ENCODE measurements at places on chromosomes 3 and 15.

DNA sequence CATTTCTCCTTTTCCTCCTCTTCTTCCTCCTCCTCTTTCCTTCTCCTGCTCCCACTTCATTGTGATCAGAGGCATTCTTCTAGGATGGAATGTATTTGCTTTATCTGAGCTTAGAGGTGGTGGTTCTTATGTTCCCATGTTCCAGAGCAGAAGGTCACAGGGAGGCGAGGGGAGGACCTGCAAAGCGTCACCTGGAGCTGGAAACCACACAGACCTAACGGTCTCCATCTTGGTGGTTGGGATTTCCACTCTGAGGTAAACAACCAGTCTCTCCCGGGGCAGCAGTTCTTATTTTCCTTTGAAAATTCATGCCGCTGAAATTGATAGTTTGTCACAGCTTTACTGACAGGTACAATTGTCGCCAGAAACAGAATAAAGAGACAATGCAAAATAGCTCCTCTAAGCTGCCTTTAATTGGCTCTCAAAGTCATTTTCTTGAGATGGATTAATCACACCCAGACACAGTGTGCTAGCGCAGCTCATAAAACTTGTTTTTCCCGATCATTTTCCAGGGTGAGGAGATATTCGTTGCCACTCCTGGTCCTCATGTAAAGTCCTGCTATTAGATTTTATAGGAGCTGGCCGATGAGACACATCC is 16.9 kb upstream of the AGBL1 start:
- no peak for DNase-seq

- no peak for DNase-seq
Measured at GRCh38 chr15:47801522-47801921, 84.2 kb downstream of the SEMA6D start.

DNA sequence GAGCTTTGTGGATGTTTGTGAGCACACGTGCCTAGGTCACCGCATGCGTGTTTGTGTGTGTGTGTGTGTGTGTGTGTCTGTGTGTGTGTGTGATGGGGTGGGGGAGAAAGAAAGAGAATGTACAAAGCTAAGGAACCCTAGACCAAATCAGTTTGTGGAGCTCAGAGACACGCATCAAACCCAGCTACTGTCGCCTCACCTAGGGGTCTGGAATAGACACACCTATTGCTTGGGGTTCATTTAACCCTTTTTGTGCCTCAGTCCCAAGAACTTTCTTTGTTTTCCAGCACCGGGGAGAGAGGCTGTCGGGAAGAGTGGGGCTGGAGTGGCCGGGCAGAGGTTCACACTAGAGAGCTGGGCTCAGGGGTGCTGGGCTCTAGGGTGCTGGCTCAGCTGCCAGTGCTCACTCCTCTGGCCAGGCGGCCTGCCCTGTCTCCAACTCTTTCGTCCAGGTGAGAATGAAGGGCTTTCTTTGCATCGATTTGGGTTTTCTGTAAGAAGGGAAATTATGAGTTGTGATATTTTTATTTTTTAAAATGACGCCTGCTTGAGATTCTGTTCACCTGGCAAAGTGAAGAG is 221.6 kb downstream of the MEIS2 start:
- DNase-seq = no peak

DNA sequence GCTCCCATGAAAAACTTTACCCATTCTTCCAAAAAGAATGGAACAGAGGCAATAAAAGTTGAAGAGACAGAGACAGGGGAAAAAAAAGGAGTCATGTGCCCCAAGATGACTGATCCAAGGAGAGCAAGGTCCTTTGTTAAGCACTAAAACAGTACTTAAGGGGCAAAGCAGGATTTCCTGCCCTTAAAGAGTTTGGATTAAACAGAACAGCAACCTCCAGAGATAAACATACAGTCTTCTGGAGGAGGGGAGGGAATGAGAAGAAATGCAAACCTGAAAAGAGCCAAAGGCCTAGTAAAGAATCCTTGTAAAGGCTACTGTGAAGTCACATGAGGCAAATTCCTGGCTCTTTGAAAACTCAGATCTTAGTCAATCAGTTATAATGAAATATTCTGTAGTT is 38.2 kb downstream of the SHQ1 start:
- no peak for DNase-seq

DNA sequence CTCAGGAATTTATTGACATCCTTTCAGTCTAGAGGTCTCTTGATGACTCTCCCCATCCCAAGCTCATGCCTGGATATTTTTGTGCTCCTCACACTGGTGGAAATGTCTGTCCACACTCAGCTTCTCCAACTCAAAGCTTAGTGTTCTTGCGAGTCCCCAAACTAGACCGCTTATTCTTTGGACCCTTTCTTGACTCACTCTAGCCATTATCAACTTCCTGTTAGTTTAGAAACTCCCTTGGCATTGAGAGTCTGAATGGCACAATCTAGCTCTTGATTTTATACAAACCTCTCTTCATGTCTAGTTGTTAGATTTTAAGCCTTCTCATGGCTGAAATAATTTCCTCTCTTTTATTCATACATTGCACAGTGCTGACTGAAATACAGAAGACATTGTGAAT is 19.6 kb downstream of the TIGIT start:
- no peak for DNase-seq

DNA sequence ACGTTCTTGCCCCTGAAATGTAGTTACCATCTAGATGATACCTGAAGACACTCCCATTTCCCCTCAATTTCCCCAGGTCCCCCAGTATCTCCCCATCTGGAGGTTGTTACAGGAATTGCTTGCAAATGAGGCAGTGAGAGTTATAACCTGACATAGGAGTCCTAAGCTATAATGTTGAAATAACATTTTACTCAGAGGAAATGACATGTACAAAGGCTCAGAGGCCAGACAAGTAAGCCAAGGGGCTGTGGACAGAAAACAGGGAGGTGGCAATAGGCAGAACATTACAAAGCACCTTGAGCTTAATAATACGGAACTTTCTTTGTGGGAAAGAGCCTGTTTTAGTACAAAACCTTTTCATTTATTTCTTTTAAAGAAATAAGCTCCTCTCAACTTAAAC is 171.9 kb downstream of the FRMD5 start:
- DNase-seq = no peak

DNA sequence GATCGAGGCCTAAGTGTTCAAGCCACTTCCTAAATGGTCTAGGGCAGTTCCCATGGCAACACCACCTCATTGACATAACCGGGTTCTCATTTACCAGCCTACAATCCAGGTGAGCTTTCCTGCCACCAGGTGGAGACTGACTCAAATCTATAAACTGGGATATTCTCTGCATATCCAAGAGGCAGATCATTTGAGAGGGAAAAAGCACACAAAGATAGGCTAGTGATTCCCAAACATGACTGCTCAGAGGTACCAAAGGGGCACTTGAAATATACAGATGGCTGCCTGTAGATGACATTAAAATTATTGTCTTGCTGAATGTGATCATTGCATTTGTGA is 141.3 kb upstream of the PROK2 start:
- DNase-seq = no peak

DNA sequence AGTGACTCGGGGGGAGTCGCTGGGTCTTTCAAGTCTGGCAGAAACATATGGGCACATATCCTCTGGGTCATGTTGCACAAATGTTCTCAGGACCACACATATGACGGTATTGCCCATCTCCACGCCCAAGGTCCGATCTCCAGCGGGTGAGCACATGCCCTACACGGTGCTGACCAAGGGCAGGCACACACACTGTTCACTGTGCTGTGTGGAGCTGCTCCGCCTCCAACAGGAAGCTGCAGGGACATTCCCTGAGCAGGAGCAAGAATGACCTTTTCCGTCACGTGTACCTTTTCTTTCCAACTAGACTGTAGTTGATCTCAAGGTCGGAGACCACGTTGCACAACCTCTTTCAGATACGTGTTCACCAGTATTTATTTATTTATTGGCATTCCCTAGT is 41.7 kb upstream of the B3GNT5 start:
- DNase-seq = no peak

DNA sequence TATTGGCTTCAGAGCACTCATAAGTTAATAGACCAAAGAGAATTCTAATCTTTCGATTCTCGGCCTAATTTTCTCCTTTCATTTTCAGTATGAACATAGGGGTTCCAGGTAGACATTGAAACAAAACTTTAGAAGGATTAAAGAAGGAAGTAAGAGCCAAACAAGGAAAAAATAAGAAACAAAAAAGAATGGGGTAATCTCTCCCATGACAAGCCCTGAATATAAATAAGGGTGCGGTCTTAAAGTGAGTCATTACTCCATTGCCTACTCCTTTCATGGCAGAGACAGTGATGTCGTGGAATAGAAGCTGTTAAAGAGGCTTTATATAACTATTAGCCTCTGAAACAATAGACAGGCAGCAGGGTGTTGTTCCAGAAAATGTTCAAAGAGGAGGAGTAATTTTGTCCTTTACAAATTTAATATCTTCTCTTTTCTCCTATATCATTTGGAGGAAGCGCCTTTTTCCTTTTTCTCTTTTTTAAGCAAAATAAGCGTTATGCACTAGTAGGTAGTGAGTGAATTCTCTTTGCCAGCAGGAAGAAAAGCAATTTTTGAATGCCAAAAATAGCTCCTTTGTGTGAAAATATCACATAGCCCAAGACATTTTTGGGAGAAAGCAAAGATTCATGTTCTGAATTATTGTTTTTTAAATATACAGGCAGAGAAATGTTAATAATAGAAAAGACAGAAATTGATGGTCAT is 607.9 kb upstream of the KCNMB2 start:
- DNase-seq = no peak

GRCh38 chr15:55824857-55825613 is 82.1 kb upstream of the PRTG start:
- no peak for DNase-seq

DNA sequence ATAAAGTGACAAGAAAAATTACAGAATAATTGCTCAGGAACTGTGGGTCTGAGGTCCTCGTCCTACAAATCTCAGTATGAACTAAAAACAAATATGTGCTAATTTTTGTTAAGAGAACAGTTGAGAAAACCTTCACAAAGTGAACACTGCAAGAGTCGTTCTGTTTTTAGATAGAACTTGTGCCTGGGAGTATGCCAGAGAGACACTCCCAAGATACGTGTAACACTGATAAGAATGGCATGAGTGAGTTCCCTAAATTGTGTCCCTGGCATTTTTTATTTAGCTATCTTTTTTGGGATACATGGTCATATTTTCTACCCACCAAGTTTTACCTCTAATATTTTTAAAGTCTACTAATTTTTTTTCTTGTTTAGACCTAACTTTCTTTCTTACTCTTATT is 860.0 kb upstream of the NR2F2 start:
- DNase-seq = no peak

GRCh38 chr3:188092648-188093047 is 61.3 kb upstream of the LPP start:
- peak; percentile 14 for DNase-seq

DNA sequence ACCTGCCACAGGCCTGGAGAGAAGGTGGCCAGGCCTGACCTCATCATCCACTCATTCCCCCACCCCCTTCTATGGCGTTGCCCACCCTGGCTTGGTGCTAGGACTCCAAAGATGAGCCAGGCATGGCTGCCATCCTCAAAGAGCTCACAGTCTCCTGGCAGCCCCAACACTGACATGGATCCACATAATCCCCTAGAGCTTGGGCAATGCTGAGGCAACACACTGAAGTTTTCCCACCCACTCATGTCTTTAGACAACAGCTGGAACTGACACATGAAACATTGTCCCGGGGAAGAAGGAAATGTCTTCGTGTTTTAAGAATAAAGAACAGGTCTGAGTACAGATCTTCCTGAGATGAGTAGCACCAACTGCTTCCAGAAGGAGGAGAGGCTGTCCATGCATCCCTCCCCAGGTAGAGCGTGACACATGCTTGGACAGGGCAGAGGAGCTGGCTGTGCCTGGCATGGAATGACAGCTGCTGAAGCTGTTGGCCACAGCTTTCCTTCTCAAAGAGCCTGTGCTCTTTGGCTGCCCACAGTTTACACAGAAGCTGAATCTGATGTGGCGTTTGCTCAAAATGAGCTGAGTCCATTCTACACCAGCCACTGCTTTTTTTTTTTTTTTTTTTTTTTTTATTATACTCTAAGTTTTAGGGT is 70.1 kb downstream of the HOMER2 start:
- no peak for DNase-seq

DNA sequence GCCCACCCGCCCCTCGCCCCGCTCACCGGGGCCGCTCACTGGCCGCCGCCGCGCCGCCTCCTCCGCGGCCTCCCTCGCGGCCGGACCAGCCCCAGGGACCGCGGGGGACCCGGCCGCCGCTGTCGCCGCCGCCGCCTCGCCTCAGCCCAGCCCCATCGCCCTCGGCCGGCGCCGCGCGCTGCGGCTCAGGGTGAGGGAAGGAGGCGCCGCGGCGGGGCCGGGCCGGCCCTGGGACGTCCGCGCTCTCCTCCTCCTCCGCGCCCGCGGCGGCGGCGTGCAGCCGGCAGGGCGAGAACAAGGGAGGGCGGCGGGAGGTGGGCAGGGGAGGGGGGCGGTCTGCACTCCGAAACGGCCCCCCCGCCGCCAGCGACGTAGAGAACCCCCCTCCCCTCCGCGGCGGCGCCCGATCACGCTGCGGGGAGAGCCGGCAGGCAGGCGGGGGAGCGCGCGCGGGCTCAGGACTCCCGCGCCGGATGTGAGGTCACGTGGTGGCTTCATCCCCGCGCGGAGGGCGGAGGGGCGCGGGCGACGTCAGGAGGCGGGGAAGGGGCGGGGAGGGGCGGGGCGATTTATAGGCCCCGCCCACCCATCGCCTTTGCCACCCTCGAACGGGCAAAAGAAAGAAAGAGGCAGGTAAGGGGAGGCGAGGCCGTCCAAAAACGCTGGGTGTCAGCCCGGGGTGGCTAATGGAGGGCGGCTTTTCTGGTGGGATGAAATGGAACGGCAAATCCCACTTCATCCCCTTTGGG is at the start of gene ATP13A3:
TSS of gene ATP13A3 (minus strand) at position 463 of the 749 bp plus-strand sequence. CDS start 24,812 bp downstream, outside the sequence.
- DNase-seq = peak; percentile 83

- no peak for DNase-seq
Measured at GRCh38 chr15:85762756-85763127, 32.0 kb downstream of the KLHL25 start.

DNA sequence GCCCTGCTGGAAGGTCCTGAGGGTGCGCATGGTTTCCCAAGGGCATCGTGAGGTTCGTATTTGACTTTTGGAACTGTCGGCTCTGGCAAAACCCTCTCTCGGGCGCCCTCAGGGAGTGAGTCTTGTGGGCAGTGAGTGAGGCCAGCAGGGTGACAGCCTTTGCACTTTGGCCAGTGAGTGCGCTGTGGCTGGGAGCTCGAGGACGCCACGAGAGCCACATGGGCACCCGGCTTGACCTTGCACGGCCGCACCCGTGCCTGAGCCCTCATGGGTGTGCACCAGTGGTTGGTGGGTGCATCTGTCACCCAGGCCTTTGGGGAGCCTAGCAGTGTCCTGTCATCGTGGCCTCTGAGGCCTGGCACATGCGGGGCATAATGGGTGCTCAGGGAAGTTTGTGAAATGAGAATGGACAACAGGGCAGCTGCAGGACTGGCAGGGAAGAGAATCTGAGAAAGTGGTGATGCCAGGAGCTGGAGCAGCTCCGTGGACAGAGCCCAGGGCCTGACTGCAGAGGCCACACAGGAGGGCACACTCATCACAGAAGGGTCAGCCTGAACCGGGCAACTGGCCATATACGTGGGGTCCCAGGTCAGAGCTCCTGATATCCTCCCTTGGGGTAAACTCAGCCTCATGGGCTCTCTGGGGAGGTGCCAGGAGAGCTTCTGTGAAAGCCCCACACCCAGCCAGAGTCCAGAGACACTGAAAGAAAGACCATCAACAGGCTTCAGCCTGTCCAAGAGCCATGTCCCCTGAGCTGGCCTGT is 30.4 kb upstream of the SNRPA1 start:
- DNase-seq = no peak
